Left hindlimb (tissue), 1 donor: ENCODE measurements at places on chromosomes 1 and 21.

DNA sequence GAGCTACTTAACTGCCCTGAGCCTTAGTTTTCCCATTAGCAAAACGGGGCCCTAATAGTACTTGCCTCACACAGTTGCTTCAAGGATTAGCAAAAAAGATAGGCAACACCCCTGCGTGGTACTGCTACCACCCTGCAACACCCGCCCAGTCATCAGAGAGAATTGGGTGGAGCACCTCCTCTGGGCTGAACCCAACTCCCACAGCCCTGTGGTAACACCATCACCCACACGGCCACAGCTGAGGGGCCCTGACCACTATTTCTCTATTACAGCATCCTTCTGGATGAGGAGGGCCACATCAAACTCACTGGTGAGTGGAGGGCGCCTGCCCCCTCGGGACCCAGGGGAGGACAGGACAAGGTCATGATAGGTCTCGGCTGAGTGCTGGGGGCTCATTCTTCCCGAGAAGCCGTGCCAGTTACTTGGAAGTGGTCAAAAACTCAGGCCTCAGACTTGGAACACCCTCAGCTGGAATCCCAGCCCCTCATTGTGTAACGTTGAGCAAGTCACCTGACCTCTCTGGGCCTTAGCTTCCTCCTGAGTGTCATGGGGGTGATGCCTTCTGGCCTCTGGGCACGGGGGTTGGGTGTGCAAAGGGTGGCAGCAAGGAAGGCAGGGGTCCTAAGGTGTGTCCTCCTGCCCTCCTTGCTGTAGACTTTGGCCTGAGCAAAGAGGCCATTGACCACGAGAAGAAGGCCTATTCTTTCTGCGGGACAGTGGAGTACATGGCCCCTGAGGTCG, 24.6 kb downstream of the RPS6KA1 start:
- peak; percentile 36 for DNase-seq

DNA sequence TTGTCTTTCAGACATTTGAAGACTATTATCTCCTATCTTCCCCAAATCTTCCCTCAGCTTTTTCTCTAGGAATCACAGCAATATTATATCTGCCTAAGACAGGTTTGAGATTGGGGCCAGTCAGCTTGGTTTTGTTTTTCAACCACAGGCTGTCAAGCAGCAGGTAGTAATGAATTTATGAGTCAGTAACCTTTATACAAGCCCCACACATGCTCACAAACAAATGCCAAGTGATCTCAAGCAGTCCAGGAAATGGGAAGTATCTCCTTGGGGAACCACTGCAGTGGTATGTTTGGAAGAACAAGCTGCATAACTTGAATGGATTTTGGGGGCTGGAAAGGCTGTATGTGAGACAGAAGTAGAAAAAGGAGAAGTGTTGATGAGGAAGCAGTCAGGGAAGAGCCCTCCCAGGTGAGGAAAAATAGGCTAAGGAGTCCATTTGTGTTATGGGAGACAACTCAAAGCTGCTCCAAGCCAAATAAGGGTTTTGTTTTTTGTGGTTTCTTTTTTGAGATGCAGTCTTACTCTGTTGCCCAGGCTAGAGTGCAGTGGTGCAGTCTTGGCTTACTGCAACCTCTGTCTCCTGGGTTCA, 2.1 kb downstream of the DHDDS start:
- DNase-seq: no peak

- DNase-seq: no peak
These were observed 16.7 kb downstream of the SNIP1 start for GRCh38 chr1:37537378-37537777.

- no peak for DNase-seq
These were observed 15.9 kb downstream of the SMIM12 start for GRCh38 chr1:34843392-34844251.

GRCh38 chr1:36486439-36487335, 4.0 kb upstream of the CSF3R start:
- no peak for DNase-seq

DNA sequence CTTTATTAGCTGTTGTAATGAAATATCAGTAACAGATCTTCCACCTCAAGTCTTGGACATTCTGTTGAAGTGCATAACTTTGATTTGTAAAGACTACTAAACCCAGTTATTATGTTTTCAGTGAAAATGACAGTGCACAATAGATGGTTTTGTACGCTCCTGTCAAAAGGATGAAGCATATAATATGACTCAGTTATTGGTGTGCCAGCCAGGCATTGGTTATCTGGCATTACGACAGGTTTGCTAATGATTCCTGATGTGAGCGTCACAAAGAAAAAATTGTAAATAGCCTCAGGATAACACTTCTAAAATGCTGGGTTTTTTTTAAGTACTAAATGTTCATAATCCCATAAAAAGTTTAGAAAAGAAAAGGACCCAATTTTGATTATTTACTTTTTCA, 147.9 kb downstream of the MAGI3 start:
- DNase-seq: no peak

GRCh38 chr1:11790880-11791715, 14.7 kb downstream of the MTHFR start:
- peak; percentile 86 for DNase-seq

- no peak for DNase-seq
These were observed 14.3 kb downstream of the NADK start for GRCh38 chr1:1763657-1764621.

DNA sequence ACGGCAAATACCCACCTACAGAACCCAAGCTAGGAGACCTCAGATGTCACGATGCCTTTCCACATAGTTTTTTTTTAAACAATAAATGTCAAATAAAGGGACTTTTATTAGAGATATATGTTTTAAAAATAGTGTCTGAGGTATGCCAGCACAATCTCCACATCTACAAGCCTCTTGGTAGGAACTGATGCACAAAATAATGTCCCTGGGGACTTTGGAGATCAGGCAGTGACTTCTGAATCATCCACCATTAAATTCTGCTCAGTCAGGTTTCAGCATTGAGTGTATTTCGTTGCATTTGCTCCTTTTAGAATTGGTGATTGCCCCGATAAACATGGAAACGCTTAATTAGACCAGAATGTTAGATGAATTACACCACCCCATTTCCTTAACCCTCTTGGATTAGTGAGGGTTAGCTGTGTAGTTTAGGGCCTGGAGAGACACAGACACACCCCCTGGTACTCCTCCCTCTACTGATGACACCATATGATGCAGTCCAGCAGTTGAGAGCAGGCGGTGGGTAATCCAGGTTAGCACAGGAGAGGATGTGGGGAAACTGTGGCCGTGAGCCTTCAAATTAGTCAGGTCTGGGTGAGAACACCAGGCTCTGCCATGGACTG, 33.6 kb downstream of the LGR6 start:
- DNase-seq: no peak

- DNase-seq: no peak
These were observed 401 bp downstream of the UQCRH start for GRCh38 chr1:46303872-46304326.

DNA sequence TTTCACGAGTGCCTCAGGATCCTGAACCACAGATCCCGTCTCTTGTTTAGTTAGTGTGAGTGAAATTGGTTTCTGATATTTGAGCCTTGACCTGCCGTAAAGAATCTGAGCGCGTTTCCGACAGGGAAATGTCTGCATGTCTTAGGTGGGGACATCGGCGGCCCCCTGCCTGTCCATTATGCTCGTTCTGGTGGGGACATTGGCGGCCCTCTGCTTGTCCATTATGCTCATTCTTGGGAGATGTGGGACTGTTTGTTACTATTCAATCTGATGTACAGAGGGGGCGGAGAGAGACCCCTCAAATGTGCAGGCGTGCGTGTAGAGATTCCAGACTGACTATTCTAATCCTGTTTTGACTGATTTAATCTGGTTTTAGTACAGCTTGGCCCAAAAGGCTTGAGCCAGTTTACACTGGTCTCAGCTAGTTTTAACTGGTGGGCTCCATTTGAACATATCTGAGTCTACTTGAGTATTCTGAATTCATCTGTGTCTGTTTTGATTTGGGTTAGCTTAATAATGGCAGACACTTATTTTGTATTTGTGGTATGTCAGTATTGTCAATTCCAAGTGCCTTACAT, 6.6 kb upstream of the TINAGL1 start:
- DNase-seq: no peak

DNA sequence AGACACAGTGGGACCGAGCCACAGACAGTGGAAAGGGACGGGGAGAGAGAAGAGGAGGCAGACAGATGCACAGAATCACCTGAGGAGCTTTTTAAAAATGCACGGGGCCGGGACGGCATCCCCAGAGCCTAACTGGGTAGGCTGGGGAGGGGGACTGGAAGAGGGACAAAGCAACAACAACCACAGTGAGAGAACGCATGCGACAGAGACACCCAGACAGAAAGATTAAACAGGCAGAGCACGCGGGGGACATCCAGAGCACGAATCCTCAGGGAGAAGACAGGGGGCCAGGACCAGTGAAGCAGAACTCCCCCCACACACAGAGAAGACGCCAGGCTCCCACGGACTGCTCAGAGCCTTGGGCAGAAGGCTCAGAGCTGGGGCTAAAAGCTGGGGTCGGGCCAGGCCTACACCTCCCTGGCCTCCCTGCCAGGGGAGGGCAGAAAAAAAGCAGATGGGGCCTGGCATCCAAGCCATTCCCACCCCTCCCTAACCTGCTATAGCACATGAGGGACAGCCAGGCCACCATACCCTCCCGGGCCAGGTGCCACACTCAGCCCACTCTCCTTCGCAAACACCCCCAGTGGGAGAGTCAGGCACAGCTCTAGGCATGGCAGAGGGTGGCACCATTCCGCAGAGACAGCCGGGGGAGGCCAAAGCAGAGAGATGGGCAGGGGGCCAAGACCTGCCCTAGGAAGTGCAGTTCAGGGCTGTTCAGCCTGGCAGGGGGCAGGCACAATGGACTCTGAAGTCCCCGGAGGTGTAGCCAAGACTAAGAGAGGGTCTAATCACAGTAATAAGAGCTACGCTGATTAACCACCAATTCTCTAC, 29.8 kb upstream of the COL16A1 start:
- DNase-seq: no peak

GRCh38 chr1:243507672-243508302, 251.9 kb downstream of the SDCCAG8 start:
- no peak for DNase-seq

GRCh38 chr1:89429062-89429461, 65.2 kb downstream of the GBP6 start:
- no peak for DNase-seq

- no peak for DNase-seq
These were observed 18.6 kb downstream of the OVAAL start for GRCh38 chr1:180577361-180577760.

DNA sequence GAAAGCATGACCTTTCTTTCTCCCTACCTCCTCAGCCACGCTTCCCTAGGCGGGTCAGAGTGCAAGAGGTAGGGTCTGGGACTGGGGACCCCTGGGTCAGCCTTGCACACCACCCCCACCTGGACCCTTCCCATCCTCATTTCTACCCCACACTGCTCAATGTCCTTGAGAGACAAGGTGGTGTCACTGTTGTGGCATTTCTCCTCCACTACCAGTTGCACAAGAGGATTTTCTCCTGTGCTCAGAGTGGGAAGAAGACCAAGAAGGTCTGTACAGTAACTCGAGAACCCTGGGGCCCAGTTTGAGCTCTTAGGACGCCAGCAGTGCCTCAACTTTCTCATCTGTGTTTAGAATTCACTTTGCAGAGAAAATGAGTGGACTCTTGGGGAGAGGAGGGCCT, 49.4 kb upstream of the CD34 start:
- DNase-seq: no peak

DNA sequence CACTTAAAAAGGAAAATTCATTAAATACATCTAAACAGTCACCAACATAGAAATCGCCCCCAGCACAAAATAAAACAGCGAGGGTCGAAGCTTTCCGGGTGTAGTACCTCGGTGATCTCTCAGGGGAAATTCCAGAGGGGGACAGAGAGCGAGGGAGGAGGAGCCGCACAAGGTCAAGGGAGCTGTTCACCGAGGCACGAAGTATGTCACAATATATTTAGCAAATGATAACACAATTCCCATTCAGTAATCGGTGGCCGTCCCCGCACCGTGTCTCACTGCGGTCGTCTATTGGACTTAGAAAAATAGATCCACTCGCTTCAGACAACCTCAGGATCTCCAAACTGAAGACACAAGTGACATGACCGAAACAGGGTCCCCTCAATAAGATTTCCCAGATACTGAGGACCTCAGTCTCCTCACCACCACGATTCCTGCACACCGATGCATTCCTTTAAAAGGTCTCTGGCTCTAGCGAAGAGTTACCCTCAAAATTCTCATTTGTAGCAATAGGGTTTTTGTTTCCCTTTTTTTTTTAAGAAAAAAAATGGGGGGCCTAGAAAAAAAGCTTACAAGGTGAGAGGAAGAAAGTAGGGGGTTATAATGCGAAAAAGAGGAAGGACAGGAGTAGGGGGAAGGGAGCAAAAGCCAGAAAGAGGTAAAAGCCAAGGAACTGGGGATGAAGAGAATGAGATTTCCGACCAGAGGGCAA, 1.1 kb downstream of the LPGAT1 start:
- DNase-seq: no peak

GRCh38 chr1:160206036-160206389, 829 bp downstream of the PEA15 start:
- DNase-seq: no peak

DNA sequence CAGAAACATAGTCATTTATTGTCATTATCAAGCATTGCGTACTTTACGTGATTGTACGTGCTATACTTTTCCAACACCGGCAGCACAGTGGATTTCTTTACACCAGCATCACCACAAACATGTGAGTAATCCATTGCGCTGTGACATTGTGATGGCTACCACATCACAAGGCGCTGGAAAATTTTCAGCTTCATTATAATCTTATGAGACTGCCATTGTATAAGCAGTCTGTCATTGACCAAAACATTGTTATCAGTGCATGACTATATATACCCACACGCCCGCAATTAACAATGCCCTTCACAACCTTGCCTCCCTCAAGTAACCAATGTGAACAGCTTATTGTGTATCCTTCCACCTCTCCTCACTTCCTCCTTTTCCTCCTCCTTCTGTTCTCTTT, 137.6 kb downstream of the ZZZ3 start:
- DNase-seq: no peak

- DNase-seq: peak; percentile 86
These were observed 78.1 kb downstream of the DHRS3 start for GRCh38 chr1:12539705-12540579.

GRCh38 chr1:157596384-157596783, 1.5 kb downstream of the FCRL4 start:
- DNase-seq: no peak

DNA sequence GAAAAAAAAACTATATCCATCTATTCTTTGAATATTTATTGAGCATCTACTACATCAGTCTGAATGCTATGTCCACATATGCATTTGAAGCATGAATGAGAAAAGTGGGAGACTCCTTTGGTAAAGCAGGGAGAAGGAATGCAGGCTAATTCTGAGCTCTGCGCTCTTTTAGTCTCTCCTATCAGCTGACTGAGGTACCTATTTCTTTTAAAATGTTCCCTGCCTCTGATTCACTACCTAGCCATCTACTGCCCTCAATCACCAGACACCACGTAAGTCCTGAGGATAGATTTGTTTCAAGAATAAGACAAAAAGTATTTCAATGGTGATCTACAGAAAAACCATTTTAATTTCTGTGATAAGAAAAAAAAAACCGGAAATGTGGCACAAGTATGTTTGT, 3.8 kb upstream of the RGS13 start:
- DNase-seq: no peak

GRCh38 chr1:192973988-192974387, 85.2 kb downstream of the UCHL5 start:
- no peak for DNase-seq
